NCI-H1930 (cell line): ENCODE measurements at places on chromosomes 5 and 9.

- DNase-seq = no peak
Measured at GRCh38 chr5:88401228-88401627, 132.6 kb upstream of the TMEM161B start.

GRCh38 chr5:132971483-132972435 is 8.3 kb upstream of the AFF4 start:
- no peak for DNase-seq

DNA sequence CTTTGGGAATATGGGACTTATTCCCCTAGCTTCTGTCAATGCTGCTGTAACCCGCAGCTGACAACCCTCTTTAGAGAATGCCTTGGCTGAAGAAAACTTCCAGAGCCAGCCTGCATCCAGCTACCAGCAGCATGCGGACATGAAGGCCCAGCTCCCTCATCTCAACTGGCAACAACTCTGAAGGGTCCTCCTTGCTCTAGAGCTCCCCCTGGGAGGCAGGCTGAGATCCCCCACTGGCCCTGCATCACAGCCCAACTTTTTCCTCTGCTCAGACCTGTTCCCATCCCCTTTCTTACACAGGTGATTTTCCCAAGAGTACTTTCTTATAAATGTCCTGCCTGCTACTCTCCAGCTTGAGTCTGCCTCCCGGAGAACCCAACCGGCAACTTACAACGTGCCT is 18.7 kb upstream of the WNT8A start:
- DNase-seq = no peak

DNA sequence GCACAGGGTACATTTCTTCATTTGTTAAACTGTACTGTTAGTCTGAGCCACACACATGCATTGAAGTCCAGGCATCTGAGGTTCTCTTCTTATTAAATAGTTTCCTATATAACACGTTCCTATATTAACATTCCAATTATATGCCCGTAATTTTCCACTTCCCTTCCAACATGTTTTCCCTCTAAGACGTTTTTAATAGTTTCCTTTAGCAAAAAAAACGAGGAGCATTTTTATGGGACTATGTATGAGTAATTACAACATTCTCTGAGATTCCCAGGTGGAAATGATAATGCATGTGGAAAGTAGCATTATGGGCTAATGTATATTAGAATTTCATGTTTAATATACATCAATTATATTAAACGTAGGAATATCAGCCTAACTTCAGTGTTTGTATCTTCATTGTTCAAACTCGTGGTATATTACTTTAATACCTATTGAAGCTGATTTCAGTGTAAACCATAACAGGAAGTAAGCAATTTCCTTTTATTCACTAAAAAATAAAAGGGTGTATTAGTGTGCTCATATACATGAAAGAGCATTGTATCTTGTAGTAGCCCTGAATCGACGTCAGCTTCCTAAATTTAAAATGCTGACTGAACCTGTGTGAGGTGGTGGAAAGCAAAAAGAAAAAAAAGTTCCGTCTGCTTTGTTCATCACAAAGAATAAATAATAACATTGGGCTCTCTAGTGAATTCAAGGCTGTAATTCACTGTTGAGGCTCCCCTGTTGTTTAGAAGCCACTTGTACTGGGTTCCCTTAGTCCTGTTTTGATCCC is 11.3 kb downstream of the SMARCA2 start:
- DNase-seq = no peak

- peak; percentile 71 for DNase-seq
Measured at GRCh38 chr9:35757226-35757891, 3.3 kb upstream of the MSMP start.

DNA sequence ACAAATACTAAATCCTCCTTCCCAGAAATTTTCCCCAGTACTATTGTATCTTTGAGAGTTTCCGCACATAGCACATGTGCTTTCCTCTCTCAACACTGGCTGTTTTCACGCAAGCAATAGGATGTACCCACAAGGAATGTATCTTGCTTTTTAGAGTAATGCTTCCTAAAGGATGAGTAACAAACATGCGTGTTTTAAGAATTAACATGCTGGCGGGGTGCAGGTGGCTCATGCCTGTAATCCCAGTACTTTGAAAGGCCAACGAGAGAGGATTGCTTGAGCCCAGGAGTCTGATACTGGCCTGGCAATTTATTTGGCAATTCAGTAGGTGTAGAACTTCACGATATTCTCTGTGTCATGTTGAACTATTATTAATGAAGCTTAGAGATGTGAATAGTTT is 4.6 kb downstream of the RUFY1 start:
- DNase-seq = no peak

DNA sequence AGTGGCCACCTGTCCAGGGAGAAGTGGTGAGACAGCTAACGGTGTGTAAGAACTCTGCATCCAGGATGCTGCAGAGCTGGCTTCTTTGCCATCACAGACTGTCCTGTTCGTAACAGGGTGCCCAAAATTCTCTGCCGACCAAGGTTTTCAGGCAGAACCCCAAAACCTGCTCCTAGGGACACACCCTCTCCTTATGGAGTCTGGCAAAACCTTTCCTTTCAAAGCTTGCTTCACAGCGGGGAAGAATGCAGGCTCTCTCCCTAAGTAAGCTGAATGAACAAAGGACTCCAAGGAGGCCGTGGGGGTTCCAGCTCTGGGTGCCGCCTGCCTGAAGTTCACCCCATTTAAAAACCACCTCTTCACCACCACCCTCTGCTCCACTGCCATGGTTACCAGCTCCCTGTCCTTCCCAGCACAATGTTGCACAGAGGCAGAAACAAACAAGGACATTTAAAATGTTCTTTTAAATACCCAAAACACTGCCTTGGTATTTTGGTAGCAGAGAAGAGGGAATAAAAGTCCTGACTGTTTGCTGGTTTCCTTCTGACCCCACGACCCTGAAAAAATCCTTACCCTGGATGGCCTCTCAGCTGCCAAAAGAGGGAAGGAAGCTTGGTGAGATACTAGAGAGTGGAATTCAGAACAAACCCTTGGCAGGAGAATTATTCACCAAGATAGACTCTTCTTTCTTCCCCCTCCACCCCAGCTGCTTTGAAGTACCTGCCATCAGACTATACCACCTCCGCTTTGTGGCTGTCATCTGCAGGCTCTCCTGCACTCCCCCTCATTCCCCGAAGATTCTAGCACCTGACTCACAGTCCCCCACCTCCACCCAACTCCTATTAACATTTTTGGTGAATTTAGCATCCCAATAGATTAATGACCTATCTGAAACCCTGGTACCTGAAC is 7.1 kb upstream of the KLF9 start:
- DNase-seq = no peak

- no peak for DNase-seq
Measured at GRCh38 chr5:104189909-104190308, 627.3 kb upstream of the NUDT12 start.

DNA sequence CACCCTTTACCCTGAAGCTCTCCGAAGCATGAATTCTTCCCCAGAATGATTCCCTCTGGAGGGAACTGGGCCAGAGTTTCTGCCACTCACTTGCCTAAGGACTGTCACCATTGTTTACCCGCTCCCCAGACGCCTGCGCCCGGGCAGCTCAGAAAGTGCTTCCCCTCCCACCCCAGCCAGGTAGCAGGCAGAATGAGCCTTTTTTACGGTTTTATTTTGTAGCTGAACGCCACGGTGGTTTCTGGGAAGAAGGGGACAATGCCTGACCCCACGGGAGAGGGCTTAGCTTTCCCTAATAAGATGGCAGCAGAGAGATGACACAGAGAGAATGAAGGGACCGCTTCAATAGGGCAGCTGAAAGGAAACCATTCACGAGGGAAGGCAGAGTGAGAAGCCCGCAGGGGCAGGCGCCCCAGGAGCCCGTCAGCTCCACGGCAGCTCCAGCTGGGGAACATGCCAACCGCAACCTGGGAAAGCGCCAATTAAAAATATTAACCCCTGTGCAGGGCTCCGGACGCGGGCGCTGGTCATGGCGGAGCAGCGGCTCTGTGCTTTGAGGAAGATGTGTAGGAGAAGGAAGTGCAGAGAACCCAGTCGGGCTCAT is 20.4 kb upstream of the NTNG2 start:
- DNase-seq = no peak

GRCh38 chr5:160904591-160904990 is 52.6 kb upstream of the ATP10B start:
- no peak for DNase-seq
